ENCODE measurements at places on chromosomes 2 and 18.

- no peak for DNase-seq
These were observed 63.0 kb downstream of the STK25 start for GRCh38 chr2:241445426-241445825.

DNA sequence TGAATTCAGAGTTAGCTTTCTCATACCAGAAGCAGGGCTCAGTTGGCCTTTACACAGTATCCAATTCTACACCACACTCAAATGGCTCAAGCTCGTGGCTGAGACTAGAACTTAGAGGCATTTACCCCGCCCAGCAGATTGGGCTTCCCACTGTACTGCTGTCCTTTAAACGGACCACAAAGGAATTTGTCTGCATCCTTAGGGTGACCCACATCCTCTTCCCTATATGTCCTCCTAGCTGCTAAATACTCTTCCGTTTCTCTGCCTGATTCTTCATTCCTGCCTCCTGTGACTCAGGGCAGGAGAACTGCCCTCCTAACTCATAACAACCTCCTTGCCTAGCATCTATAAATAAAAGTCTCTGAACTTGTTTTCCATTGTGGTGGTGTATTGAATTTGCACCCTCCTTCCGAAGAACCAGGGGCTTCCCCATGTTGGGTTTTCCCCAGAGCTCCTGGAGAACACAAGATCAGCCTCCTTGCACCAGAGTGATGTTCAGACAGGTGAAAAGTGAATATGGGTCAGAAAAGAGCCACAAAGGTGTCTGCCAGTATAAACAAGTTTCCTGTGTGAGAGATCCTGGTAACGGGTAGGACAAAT lies 32.0 kb upstream of the MC4R start:
- no peak for DNase-seq

DNA sequence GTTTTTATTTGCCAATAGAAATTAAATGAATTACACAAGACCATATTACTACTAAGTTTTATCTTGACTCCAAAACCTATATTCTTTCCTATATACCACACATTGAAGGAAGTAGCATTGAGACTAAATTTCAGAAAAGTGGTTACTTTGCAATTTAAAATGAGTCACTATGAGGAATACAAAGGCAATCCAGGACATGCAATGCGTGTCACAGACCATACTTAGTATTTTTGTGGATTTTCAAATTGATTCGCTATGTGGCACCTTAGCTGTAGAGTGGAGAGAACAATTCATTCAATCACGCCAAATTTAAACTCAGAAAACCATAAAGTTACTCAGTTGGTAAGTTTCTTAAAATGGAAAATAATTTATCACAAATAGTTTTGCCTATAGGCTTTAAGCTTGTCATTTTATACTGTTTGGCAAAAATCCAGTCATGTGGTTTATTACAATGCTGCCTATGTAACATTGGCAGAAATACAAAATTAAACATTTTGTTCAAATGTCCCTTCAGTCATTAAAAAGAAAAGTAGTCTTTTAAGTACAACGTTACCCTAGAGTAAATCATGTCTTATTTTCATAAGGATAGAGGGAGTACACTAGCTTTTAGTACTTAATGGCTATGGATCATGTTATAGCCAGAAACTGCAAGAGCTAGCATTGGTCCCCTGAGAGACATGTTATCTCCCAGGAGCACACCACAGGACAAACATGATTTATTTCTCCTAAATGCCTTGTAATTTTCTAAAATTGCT lies 222.8 kb upstream of the CDH7 start:
- peak; percentile 50 for DNase-seq

DNA sequence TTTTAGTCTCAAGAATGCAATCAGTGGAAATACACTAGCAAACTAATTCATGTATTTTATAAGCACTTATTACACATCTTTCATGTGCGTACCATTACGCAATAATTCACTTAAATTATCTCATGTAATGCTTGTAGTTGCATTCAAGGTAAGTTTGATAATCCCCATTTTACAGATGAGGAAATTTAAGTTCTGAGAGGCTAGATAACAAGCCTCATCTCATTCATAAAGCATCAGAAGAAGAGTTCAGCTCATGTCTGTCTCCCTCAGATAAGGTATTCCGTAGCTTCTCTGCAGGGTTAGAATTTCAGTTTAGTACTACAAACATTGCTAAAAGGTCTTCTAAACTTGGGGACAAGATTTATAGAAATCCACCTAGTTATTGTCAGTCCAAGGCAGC lies 47.8 kb downstream of the HNMT start:
- DNase-seq: no peak

GRCh38 chr2:69624131-69624530 lies 19.4 kb downstream of the AAK1 start:
- DNase-seq: no peak

DNA sequence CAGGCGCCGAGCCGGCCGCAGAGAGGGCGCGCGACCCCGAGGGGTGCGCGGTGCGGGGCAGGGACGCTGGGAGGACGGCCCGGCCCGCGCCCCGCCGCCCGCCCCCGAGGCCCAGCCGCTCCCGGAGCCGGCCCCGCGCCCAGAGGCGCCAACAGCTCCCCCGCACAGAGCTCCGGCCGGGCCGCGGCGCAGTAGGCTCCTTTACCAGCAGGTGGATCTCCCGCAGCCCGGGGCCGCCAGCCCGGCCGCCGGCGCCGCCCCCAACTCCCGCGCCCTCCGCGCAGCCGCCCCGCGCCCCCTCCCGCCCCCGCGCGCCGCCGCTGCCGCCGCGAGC lies 258 bp downstream of the MGAT4A start:
- DNase-seq: no peak

DNA sequence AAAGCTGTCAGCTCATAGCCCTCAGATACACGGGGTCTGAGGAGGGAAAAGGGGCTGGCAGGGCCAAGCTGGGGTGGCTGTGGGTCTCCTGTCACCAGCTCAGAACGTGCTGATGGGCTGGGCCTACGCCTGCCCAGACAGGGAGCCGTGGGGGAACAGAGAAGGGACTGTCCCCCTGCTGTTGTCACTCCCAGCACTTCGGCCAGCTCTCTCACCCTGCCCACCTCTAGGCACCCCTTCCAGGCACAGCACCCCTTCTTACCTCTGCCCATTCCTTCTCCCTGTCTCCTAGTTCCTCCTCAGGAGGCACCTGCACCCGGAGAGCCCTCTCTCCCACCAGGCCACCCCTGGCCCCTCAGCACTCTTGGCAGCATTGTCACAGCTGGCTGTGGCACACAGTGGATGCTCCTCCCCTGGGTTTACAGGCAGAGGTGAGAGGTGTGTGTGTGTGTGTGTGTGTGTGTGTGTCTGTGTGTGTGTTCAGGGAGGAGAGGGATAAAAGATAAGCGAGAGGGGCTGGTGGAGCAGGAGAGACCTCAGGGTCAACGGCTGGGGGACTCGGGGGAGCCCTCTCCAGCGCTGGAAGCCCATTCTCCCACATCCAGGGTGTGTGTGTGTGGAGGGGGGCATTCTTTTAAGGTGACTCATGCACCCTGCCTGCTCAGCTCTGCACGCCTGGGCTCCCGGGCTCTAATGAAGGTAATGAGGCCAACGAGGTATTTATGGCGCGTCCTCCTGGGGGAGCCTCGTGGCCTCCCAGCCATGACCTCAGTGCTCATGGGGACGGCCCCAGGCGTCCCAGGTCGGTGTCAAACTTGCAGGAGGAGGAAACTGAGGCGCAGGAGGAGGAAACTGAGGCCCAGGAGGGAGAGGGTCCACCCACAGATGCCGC lies 66.1 kb upstream of the SMAD7 start:
- DNase-seq: no peak

DNA sequence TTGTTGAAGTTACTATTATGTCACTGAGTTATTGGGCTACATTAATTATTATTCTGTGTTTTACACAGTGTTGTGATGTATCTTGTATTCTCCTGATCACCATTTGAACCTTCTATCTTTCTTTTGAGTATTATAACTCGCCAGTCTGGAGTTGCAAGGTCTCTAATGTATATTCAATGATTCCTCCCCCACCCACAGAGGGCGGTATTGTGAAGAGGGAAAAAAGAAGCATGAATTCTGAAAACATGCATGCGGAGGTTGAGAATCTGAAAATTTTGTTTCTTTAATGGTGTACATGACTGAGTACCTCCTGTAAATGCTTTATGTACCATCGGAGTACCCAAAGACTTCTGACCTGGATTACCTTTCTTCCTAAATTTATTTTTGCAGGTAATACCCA lies 266.6 kb downstream of the NR4A2 start:
- DNase-seq: no peak

DNA sequence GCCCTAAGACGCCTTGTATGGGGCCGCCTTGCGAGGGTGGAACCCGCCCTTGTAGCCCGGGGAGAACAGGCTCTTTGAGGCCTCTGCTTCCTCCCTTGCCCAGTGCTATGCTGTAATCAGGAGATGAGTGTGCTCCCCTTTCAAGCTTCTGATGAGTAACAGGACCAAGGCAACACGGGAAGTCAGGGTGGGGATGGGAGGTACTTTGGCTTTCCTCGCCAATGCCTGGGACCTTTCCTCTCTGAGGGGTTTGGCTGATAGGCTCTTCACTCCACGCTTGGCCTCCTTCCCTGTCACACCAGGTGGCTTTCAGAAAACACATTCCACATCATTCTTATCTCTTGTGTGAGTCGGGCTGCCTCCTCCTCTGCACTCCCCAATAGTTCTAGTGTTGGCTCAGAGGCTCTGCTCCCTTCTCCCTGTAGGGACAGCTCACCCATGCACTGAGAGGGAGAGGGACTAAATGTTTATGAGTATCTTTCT lies 223.7 kb upstream of the TRIB2 start:
- no peak for DNase-seq

DNA sequence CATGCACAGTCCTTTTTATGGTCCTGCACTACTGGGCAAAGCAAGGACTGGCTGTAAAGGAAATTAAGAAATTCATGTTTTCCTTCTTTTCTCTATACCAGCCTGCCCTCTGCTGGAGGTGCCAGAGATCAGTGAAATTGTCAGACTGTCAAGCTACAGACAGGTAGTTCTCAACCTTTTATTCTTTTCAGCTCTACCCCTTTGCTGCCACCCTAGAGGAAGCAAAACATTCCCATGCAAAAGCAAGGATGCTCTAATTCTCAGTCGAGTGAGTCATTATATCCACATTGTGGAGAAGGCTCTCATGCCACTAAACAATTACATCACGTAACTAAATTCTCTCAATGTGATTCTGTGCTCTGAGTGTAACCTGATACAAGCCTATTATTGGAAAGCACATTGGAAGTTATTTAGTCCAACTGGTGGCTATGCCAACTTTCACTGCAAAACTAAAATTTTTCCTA lies 25.0 kb upstream of the RAPGEF4 start:
- DNase-seq: peak; percentile 58

GRCh38 chr18:76538846-76539245 lies 43.8 kb upstream of the ZNF516 start:
- DNase-seq: no peak

GRCh38 chr18:43932140-43932539 lies 654.9 kb upstream of the SYT4 start:
- DNase-seq: no peak

GRCh38 chr2:86383844-86384243 lies 46.4 kb upstream of the REEP1 start:
- DNase-seq: no peak

- DNase-seq: no peak
These were observed 204.3 kb downstream of the KLHL29 start for GRCh38 chr2:23589220-23589647.

GRCh38 chr2:216754812-216755211 lies 59.5 kb upstream of the IGFBP5 start:
- no peak for DNase-seq

DNA sequence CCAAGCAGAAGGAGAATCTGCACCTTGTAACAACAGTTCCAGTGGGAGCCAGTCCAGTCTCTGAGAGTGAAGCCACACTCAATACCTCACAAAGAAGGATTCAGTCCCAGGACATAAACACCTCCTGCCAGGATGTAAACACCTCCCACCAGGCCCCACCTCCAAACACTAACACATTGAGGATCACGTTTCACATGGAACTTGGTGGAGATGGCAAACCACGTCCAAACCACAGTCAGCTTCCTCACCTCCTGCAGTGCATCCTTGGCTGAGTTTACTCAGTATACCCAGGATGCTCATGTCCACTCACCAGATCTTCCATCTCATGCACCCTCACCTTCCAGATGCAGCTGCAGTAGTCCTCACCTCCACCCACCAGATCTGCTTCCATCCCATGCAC lies 37.8 kb upstream of the TMEM18 start:
- DNase-seq: no peak

GRCh38 chr18:59155153-59155552 lies 15.5 kb downstream of the SEC11C start:
- DNase-seq: no peak

DNA sequence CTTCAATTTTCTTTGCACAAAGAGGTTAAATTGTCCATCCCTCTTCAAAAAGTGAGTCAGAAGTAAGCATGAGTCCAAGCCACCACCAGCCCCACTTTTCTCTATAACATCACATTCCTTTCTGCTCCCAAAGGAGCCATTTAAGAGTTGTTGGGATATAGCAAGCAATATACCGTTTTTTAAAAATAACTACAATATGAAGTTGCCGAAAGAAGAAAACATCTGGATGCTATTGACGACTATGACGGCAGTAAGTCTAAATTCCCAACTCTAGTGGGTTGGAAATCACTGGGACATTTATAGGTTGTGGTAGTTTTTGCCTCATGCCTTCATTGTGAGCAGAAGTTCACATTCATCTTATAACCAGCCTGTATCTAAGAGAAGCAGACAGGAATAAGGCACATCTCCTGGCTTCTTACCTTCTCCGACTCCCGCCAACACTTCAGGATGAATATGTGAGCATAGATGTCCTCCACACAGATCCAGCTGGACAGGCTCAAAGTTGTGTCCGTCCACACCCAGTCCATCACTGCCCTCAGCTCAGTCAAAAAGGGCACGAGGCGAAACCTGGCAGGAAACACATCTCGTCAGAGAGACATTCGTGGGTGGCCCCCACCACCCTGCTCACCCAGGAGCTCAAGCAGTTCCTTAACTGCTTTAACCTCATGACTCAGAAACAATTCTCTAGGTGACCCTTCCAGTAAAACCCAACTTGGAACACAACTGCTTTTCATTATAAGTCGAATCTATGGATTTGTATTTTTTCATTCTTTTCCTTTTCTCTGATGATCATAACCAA lies 163.6 kb downstream of the NAPG start:
- no peak for DNase-seq

DNA sequence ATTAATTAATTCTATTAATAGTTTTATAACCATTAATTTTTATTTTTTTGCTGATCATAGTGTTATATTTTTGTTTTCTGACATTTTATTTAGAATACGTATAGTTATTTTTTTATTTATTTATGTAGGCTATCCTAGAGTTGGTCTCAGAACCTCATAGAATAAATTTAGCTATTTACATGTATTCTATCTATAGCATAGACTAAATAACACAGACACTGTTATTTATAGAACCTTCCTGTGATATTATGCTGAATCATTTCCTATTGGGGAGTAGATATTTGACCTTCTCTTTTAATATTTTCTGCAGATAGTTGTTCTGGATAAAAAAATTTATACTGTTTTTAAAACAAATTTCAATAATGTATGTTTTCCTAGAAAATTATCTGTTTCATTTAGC lies 20.2 kb downstream of the ARHGEF33 start:
- no peak for DNase-seq

- DNase-seq: no peak
These were observed 116.4 kb upstream of the CAPN13 start for GRCh38 chr2:30923623-30924022.

Measured in NCI-H446 (cell line).